GM23338 (cell line): ENCODE measurements at places on chromosomes 4 and X. TPM values are rescaled to one million over a fixed set of nuclear protein-coding genes. Genes with fewer than 3 reads are reported as not detected.

The PDGFRA gene
- polyA plus RNA-seq: 7.4 and 8.0 TPM in 2 replicates

The FAM9C gene
- polyA plus RNA-seq: 0.08 and 0.19 TPM in 2 replicates

The STPG2 gene
- 0.14 and 0.32 TPM in 2 replicates for polyA plus RNA-seq

The SLC25A43 gene
- 7.1 and 8.7 TPM in 2 replicates for polyA plus RNA-seq

The SH3BP2 gene
- polyA plus RNA-seq: 15.2 and 22.2 TPM in 2 replicates

The CLDN34 gene
- not detected in 2 replicates for polyA plus RNA-seq

The PRAF2 gene
- polyA plus RNA-seq: 22.1 and 24.3 TPM in 2 replicates

The SLC2A9 gene
- polyA plus RNA-seq: 0.17 and 0.40 TPM in 2 replicates

The ARX gene
- 0.07 and 0.13 TPM in 2 replicates for polyA plus RNA-seq

The SERPINA7 gene
- not detected in 2 replicates for polyA plus RNA-seq

The CXCL1 gene
- 2.1 and 2.5 TPM in 2 replicates for polyA plus RNA-seq

The MAMLD1 gene
- polyA plus RNA-seq: 0.12 and 0.13 TPM in 2 replicates

The SLC4A4 gene
- 1.0 and 1.2 TPM in 2 replicates for polyA plus RNA-seq

The DCAF8L2 gene
- not detected in 2 replicates for polyA plus RNA-seq

The ASB9 gene
- 0.37 TPM in 1 of 2 replicates, not detected in the other for polyA plus RNA-seq

The PWWP3B gene
- 0.84 and 0.92 TPM in 2 replicates for polyA plus RNA-seq

The NHSL2 gene
- 3.7 and 4.7 TPM in 2 replicates for polyA plus RNA-seq

The SLITRK2 gene
- 0.10 and 0.24 TPM in 2 replicates for polyA plus RNA-seq

The TEX11 gene
- 0.28 and 0.60 TPM in 2 replicates for polyA plus RNA-seq

The PCYT1B gene
- polyA plus RNA-seq: 5.8 and 6.9 TPM in 2 replicates

The QRFPR gene
- 0.27 and 0.50 TPM in 2 replicates for polyA plus RNA-seq

The P2RY8 gene
- polyA plus RNA-seq: 0.23 and 0.24 TPM in 2 replicates

The EMCN gene
- not detected in 2 replicates for polyA plus RNA-seq

The KLHL4 gene
- polyA plus RNA-seq: 1.8 and 2.0 TPM in 2 replicates

The SORBS2 gene
- 23.2 and 27.6 TPM in 2 replicates for polyA plus RNA-seq

The GAGE13 gene
- not detected in 2 replicates for polyA plus RNA-seq

The MAGEB10 gene
- polyA plus RNA-seq: not detected in 2 replicates

The PAGE5 gene
- not detected in 2 replicates for polyA plus RNA-seq

The CWH43 gene
- polyA plus RNA-seq: not detected in 2 replicates

The IL15 gene
- 2.7 and 3.7 TPM in 2 replicates for polyA plus RNA-seq

The ZNF732 gene
- polyA plus RNA-seq: 4.6 and 6.0 TPM in 2 replicates

The ANKRD50 gene
- polyA plus RNA-seq: 5.2 and 5.9 TPM in 2 replicates

The BMP15 gene
- polyA plus RNA-seq: not detected in 2 replicates

The KCTD8 gene
- polyA plus RNA-seq: 2.7 and 2.8 TPM in 2 replicates

The FHDC1 gene
- 9.1 and 9.5 TPM in 2 replicates for polyA plus RNA-seq

The HTN1 gene
- not detected in 2 replicates for polyA plus RNA-seq

The ALAS2 gene
- polyA plus RNA-seq: 0.23 TPM in 1 of 2 replicates, not detected in the other

The MSANTD1 gene
- polyA plus RNA-seq: 0.29 and 0.31 TPM in 2 replicates

The SLC10A3 gene
- 7.3 and 7.6 TPM in 2 replicates for polyA plus RNA-seq

The GRPR gene
- polyA plus RNA-seq: 9.5 and 13.4 TPM in 2 replicates

The CFAP47 gene
- polyA plus RNA-seq: not detected in 2 replicates
